ENCODE measurements at places on chromosomes 7 and 10.

GRCh38 chr7:35691827-35692307 lies 3.1 kb downstream of the HERPUD2 start:
- no peak for DNase-seq

DNA sequence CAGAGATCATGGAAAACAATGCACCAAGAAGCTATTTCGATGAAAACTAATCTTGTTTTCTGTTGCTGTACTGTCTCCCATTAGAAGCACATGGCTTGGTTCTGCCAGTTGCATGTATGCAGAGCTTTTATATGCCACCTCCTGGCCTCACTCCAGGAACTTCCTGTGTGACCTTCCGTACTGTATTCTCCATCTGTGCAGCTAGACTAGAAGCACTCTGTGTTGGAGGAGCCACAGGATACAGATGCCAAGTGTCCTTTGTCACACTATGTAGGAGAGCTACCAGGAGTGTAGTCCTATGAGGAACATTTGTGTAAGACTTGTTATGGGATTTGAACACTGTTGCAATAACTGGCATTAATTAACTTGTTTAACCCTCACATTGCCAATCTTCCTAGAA lies 503.5 kb upstream of the TPK1 start:
- no peak for DNase-seq

- DNase-seq: no peak
These were observed at the start of gene PRF1 for GRCh38 chr10:70602665-70603448. Gene PRF1 (minus strand): TSS chr10:70602741. CDS start chr10:70600902, 1,839 bp downstream.

DNA sequence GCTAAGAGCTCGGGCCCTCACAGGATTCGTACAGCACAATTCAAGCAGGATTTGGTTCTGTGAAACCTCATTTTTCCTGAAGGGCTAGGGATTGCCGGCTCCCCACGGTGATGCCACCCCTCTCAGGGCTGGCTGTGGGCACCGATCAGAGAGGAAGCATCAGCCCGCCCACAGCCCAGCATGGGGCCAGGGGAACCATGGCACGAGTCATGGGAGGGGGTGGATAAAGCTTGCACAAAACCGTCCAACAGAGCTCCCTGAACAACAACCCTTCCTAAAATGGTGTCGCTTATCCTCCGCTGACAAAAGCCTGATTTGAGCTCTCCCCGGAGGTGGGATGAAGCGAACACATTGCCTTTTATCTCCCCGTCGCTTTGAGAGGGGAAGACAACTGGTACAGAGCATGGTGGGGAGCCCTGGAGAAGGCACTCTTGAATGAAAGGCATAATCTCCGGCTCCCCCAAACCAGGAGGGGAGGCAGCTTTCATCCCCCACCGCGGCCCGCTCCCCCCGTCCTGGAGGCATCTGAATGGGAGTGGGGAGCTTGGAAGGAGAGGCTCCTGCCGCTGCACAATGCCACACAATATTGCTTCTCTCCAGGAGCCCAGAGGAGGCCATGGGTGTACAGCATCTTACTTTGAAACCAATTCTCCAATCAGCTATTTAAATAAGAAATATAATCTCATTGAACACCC lies 144.0 kb downstream of the RPS24 start:
- no peak for DNase-seq

DNA sequence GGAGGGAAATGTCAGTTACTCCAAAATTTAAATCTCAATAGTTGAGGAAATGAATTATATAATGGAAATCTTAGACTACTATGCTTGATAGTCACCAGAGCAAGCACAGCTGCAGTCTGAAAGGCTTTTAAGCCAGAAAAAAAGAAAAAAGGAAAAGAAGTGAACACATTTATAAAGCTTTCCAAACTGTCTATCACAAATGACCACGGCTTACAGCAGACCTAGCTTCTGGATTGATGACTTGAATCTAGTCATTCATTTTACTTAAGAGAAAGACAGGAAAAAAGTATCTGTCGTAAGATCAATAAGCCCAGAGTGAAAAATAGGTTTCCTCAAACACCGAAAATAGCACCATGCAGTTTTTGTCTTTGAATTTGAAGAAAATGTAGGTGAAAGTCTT lies 67.9 kb upstream of the OGDHL start:
- no peak for DNase-seq

GRCh38 chr7:100198266-100198665 lies 20.5 kb downstream of the STAG3 start:
- no peak for DNase-seq

DNA sequence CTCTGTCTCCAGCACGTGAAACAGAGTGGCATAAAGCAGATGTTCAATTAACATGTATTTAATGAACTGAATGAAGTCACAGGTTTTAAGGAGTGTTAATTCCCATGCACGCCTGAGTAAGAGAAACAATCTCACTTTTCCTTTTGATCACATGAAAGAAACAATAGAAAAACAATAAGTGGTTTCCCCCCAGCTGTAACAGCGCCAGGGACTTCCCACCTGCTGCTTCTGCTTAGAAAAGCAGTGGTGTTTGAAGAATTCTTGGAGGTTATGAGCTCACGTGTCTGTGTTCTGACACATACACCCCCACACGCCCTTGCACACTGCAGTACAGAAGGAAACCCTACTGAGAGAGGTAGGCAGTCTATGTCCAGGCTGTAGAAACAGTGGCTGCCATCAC lies 51.3 kb upstream of the FRMD4A start:
- no peak for DNase-seq

DNA sequence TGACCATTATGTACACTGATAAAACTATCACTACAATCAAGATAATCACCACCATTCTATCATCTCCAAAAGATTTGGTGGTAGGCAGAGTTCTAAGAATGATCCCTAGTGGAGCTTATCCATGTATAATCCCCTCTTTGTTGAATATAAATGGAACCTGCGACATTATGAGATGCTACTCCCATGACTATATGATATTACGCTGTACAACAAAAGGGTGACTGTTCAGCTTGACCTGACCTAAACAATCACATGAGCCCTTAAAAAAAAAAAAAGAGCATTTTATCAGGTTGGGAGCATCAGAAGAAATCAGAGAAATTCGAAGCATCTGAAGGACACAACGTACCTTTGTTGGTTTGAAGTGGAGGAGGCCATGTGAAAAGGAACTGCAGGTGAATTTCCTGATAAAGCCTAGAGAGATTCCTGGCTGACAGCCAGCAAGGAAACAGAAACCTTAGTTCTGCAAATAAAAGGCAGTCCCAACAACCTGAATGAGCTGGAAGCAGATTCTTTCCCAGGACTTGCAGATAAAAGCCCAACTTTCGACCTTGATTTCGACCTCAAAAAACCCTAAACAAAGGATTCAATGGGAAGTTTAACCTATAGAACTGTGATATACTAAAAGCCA lies 270.7 kb downstream of the ADRA2A start:
- no peak for DNase-seq

GRCh38 chr10:28849309-28849708 lies 172.0 kb downstream of the BAMBI start:
- DNase-seq: no peak

DNA sequence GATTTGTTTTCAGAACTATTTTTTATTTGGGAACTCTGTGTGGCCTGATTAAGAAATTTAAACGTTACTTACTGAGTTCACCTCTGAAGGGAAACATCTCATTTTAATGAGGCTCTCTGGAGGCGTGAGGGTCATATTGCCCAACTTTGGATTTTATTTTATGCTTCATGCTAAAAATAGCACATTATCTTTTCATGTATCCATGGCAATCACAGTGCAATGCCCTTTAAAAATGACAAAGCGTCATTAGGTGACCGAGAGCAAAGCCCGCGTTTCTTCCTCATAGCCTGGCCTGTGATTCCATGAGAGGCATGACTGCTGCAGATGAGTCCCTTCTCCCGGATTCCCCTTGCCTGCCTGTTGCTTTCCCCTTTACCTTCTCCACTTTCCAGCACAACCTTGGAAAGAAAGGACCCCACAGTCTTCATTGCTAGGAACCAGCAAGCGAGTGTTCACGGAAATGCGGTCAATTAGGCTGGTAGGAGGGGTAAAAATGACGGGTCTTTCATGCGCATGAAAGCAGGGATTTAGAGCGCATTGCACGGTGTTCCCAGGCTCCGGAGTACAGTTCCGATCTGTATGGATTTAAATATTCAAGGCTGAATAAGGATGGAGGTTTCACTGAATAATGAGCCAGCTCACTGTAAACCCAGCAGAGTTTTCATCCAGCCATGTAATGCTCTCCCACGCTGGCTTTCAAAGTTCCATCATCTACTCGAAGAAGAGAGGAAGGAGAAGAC lies 98.2 kb upstream of the PITRM1 start:
- no peak for DNase-seq

DNA sequence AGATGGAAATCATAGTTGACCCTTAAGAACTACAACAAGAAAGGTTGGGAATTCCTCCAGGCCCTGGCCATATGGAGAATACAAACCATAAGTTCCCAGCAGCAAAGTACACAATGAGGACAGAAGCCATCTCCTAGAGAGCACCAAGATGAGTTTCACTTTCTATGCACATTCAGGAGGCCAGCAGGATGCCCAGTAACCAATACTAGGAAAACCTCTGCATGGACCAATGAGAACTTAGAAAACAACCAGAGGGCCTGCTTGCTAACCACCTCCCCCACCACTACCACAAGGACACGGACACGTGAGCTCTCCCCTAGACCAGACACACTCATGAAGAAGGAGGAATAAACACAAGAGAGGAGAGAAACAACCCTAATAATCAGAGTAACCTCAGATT lies 56.3 kb downstream of the IFIT5 start:
- no peak for DNase-seq

- DNase-seq: no peak
These were observed 8.3 kb downstream of the C10orf62 start for GRCh38 chr10:97597778-97598177.

DNA sequence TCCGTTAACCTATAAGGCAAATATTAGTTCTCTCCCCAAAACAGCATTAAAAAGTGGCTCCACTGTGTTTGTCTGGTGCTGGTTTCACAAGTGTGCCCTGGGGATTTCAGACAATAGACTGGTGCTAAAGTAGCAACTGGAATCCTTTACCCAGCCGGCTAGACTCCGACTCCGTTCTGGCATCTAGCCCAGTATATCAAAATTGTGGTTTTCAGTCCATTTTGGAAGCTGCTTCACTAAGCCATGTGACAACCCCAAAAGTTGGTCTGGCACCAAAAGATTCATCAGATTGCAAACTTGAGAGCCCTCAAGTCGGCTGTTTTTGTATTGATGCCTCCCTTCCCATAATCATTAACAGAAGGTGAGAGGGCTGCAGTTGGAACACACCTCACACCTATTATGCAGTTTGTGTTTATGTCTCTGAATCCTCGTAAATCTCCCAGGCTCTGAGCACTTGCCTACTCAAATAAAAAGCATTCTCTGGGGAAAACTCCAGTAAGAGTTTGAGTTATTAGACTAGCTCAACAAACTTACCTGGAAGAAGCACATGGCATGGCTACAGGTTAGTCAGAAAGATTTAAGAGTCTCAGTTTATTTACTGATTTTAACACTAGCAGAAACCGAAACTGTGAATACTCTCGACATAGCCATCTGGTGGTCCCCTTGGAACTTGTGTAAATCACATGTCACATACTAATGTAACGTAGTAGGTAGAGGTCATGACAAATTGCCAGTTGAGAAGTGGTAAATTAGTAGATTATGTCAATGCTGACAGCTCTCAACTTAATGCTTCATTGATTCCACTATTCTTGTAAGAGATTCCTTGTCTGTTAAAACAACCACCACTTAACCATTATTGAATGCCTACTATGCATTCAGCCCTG lies 14.8 kb upstream of the WNT16 start:
- DNase-seq: no peak

GRCh38 chr10:102632394-102633111 lies 11.7 kb upstream of the TRIM8 start:
- no peak for DNase-seq

GRCh38 chr10:126549344-126549743 lies 121.1 kb downstream of the C10orf90 start:
- DNase-seq: no peak

DNA sequence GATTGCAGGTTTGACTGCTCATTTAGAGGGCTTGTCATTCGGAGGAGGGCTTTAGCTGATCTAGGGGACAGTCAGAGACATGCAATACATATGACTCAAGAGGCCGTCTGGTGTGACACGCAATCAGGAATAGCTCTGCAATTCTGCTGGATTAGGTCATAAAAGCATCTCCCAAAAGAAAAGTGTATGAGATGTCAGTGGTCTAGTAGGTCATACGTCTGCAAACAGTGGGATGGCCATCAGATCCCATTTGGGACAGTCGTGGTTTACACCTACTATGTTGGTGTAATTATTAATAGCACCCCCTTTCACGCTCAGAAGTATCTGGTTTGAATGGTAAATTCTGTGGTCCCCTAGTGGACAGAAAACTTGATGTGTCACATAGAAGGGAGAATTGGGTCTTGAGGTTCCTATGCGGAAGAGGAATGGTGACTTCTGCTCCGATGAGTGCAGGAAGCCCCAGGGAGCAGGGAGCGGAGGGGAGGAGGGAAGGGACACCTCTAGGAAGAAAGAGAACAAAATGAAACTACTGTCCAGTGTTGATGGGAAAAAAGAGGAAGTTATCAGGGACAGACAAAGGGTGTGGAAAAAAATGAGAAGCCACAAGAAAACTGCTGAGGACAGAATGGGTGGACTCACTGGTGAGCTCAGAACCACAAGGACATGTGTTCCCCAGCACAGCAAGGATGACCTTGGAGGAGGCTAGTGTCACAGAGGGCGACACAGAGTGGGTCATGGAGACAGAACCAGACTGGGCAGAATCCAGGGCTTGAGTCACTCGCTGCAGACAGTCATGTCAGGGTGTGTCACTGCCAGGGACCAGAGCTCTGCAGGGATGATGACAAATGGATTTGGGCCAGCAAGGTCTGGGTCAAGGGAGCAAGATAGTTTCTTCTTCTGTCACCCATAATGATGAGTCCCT lies 59.9 kb downstream of the MAP3K8 start:
- DNase-seq: no peak

DNA sequence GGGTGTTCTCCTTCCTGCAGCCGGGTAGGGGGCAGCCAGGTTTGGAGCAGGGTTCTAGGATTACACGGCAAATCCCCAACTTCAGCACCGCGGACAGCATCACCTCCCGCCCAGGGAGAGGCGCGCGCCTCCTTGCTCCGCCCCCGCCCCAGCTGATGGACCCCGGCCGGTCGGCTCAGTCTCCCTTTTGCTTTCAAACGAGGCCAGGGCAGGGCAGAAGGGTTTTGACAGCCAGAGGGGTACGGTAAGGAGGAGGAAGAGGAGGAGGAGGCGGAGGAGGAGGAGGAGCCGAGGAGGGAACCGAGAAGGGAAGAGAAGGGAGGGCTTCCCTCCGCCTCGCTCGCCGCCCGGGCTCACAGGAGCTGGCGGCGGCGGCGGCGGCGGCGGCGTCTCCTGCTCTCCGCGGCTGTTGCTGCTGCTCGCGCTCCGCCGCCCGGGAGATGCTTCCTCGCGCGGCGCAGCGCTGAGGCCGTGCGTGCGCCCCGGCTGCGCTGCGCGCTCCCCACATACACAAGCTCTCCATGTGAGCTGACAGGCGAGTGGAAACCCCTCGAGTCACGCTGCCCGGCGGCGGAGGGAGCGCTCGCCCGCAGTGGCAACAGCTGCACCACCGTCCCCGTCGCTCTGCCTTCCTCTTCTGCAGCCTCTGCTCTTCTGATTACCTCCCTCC lies 615 bp upstream of the CNTNAP2 start:
- DNase-seq: peak; percentile 42

- no peak for DNase-seq
These were observed 42.8 kb downstream of the NIPSNAP2 start for GRCh38 chr7:56007167-56007652.

GRCh38 chr7:51128545-51129435 lies 187.8 kb downstream of the COBL start:
- no peak for DNase-seq

Data from fibroblast of skin of left biceps (primary cell).